Stimulated activated CD8-positive, alpha-beta memory T cell treated with anti-CD3 and anti-CD28 coated beads, Interleukin-2, amount 100 ng/mL, for 48 hours (primary cell): ENCODE measurements at places on chromosomes 2 and 18.

DNA sequence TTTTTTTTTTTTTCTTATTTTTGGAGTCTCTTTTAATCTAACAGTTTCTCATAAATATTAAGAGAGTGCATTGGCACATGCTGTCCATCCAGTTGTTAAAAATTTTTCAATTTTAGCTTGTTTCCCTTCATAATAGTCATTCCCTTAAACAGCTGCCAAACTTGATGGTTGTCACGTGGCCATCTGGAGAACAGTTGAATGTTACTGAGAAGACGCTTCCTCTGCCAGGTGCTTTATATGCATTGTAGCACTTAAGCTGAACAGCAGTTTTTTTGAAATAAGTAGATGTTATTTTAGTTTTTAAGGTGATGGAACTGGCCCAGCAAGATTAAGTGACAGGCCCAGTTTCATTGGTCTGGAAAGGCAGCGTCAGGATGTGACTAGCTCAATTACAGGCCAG is 3.3 kb downstream of the SMARCAL1 start:
- no peak for DNase-seq

GRCh38 chr18:10475276-10475653 is 20.8 kb downstream of the APCDD1 start:
- DNase-seq, result no peak

DNA sequence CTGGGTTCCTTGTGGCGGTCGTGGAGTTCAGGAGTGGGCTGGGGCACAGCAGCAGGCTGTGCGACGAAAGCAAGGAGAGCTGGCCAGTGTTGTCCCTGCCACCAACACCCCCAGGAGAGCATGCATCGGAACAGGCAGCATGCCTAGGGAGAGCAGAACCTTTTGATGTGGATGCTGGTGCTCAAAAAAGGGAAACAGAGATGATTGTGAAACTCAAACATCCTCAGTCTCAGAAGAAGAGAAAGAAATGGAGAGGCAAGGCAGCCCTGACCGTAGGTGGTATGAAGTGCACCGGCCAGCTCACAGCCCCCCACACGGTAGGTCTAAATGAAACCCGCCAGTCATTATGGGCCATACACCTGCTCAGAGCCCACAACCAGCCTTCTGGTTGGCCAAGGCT is 253.4 kb downstream of the GBX2 start:
- DNase-seq, result no peak

- DNase-seq, result peak; percentile 99
Measured at GRCh38 chr2:69914950-69915945, at the start of gene MXD1. TSS of gene MXD1 (plus strand) at chr2:69915109. CDS start at chr2:69915331, 222 bp downstream.

GRCh38 chr18:76363436-76364120 is 131.5 kb downstream of the ZNF516 start:
- DNase-seq, result no peak

DNA sequence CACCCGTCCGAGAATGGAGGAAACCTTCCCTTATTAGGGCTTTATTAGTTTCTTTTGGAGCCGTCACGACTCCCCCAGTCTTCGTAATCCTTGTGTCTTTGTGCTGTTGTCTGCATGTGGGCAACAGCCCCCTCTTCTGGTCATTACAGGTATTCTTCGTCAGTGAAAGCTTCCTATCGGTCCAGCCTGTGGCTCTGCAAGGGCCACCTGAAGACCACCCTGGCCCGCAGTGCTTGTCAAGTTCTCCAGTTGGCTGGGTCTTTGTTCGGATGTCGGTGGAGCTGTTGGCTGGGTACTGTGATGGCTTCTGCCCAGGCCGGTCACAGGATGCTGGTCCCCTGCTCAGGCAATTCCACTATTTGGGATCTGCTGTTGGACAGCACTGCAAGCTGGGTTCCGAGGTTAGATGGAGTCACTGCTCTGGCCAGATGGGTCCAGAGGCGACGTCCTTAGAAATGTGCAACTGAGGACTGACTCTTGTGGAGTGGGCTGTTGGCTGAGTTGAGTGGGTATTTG is 19.2 kb downstream of the E2F6 start:
- DNase-seq, result peak; percentile 7

DNA sequence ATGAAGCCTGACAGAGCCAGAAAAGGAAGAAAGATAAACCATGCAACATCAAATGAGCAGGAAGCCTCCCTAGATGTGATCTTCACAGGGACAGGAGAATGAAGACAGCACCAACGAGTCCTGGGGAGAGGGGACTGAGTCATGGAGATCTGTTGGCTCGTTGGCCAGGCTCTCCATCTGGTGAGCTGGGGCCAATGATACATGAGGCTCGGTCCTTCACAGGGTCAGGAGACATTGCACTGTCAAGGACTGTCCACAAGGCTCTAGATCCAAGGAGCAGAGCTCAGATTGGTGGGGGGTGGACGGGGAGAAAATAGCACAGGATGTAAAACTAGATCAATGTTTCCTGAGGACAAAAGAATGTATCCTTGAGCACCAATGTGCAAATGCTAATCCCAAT is 735 bp downstream of the CD207 start:
- no peak for DNase-seq

- DNase-seq, result no peak
Measured at GRCh38 chr2:57842531-57842930, 204.1 kb upstream of the VRK2 start.

GRCh38 chr18:23178661-23179081 is 43.4 kb downstream of the CABLES1 start:
- no peak for DNase-seq

DNA sequence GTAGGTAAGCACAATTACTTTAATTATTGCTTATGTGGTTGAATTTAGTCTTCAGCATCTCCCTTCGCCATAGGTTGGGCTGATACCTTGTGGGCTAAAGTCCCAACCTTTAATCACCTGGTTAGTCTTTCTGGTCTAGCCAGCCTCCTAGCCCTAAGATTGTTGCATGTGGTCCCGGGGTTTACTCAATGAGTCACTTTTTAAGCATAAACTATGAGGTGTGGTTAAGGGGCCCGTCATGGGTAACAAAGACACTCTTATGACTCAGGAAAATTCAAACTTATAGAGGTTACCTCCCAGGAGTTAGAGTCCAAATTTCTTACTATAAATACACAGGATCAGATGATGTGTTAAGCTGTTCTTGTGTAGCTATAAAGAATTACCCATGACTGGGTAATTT is 841.6 kb downstream of the TRIB2 start:
- no peak for DNase-seq

- no peak for DNase-seq
Measured at GRCh38 chr18:37403100-37403781, 162.4 kb downstream of the CELF4 start.

GRCh38 chr18:35564795-35565453 is 16.6 kb upstream of the GALNT1 start:
- no peak for DNase-seq

DNA sequence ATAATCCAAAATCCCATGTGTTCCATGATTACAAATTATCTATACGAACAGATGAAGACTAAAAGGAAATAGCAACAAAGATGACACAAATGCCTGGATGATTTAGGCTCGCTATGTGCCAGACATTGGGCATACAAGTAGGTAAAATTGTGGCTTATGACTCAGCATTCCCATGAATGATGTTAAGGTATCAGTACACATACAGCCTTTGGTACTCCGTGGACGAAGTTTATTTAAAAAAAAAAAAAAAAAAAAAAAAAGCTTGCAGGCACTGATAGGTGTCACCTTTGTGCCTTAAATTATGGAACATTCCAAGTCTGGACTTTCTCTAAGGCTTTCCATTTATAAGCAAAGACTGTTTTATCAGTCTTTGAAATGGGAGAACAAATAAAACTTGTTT is 2.7 kb downstream of the CHAC2 start:
- DNase-seq, result no peak

DNA sequence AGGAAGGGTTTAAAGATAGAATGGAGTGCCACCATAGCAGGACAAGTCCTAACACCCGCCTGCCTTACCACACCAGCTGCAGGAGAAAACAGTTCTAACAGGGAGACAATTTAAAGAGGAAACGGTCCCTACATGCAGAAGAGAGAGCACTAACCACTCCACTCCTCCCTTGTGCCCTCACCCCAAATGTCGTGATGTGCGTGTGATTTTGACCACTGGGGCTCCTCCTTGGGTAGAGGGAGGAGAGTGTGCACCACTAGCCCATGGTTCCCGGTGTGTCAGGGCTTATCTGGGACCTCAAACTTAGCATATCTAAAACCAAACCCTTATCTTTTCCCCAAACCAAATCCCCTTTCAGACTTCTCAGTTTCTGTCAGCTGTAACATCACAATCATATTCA is 105.5 kb upstream of the CCDC68 start:
- DNase-seq, result no peak

- no peak for DNase-seq
Measured at GRCh38 chr2:21231985-21232384, 108.2 kb downstream of the TDRD15 start.

GRCh38 chr2:144464730-144465129 is 55.2 kb downstream of the ZEB2 start:
- DNase-seq, result no peak

DNA sequence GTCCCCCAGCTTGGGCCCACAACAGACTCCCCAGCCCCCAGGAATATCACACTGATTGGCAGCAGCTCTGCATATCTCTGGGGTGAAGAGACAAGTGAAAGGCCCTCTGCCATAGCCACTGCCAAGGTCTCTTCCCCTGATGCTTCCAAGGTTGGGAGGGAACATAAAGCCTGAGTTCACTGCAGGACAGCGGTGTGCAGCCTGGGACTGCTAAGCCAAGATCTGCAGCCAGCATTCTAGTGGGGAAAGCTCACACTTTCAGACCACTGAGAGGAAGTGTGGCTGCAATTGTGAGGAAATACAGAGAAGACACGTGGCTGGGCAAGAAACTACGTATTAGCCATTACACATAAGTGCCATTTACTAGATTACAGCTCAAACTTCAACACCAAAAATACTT is 100.7 kb downstream of the MAIP1 start:
- no peak for DNase-seq

DNA sequence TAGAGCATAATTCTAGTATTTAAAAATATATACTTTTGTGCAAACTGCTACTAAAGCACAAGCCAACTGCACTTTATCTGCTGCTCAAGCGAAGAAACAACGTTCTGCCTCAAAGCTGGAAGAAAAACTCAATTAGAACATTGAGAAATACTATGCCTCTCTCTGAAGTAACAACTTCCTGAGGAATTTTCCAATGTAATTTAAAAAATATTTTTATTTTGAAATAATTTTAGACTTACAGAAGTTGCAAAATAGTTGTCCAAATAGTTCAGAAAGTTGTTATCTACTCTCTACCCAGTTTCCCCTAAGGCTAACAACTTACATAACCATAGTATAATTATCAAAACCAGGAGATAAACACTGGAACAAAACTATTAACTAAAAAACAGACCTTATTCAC is 12.3 kb upstream of the POLI start:
- DNase-seq, result no peak

DNA sequence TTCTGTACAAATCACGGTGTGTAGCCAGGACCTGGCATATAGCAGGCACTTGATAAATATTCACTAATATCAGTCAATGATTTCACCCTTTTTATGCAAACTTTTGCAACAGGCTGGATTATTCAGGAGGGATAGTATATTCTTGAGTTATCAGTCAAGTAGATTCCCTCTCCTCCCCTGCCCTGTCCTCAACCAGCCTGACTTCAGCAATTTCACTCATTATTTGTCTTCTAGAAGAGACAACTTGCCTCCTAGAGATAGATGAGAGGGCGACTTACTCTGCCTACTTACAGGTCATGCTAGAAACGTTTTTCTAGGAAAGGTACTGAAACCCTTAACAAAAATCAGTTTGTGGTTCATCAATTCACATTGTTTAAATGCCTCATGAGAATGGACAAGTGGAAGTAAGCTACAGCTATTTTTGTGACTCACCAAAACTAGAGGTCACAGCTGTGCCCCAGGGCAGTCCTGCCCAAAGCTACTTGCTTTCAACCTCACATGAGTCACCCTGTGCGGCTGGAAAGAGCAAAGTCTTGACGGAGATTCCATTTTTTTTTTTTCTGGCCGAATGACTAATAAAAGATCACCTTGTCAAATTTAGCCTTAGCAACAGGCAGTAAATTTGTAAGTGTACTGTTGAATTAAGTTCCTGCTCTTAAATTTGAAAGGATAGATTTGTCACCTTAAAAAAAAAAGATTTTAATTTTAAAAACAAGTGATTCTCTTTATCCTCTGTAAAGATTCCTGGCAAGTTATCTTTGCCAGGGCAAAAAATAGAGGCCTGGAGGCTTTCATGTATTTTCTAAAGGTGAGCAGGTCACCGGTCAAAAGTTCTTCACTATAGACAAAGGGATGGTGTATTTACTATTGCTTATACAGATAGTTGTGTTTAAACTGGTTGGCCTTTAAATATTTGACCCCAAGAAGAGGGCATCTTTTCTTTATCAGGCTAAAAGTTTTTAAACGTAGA is 109.0 kb upstream of the SLC35G4 start:
- no peak for DNase-seq

GRCh38 chr2:1802046-1802445 is 57.7 kb upstream of the PXDN start:
- DNase-seq, result no peak

DNA sequence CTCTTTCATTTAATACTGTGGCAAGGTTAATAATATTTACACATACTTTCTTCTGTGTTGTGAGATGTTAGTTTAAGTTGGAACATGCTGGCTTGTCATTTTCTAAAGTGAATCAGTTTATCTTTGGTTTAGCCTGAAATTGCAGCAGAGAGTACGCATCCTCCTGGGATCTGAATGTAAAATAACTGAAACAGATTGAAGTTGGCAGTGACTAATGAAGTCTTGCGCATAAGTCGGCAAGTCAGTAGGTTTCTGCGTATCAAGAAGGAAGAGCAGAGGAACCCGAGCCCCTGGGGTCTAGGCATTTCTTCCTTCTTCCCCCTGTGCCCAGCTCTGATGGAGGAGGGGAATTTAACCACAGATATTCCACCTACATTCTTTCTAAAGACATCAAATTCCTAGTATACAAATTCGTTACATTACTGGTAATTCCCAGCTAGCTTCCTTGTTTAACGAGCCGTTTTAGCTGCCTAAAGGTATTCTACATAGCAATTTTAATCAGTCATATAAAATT is 392.1 kb upstream of the RAB12 start:
- no peak for DNase-seq

DNA sequence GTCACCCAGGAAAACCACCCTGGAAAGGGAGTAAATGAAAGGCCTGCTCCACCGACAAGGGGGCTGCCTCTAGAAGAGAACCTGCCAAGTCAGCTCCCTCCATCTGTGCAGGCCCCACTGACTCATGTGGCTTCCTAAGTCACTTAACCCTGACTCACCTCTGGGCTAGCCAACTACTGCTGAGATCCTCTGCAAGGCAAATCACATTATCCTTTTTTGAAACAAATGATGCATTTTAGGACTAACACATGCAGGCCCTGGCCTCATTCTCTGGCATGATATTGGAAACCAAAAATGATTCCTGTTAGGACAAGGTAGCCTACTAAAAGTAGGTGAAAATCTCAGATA is 474.6 kb downstream of the EPHA4 start:
- DNase-seq, result no peak

GRCh38 chr2:17353263-17353662 is 165.0 kb downstream of the RAD51AP2 start:
- DNase-seq, result no peak

DNA sequence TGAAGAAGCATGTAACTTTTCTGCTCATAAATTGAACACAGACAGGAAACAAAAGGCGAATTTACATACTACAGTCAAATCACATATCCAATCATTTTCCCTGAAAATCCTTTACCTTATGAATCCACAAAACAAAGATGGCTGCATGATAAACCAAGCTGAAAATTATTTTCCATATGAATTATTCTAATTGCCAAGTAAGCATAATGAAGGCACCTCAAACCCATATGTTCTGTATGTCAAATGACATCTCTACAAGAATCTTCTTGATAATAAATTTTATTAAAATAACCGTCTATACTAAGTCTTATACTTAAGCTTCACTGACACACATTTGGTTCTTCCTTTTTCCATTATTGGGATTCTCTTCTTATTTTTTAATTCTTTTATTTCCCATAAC is 1242.6 kb downstream of the CNTNAP5 start:
- no peak for DNase-seq

- no peak for DNase-seq
Measured at GRCh38 chr18:52612406-52612805, 272.4 kb downstream of the DCC start.
